ENCODE measurements at places on chromosomes 1 and 21. TPM values are rescaled to one million over a fixed set of nuclear protein-coding genes. Genes with fewer than 3 reads are reported as not detected.

Gene DMBX1
- not detected for total RNA-seq

Gene AMPD1
- not detected for total RNA-seq

Gene CFAP126
- not detected for total RNA-seq

Gene ATPAF1
- 201 TPM for total RNA-seq

Gene CLEC20A
- not detected for total RNA-seq

Gene BTBD19
- total RNA-seq = 5.6 TPM

Gene NFIA
- 81.3 TPM for total RNA-seq

- DNase-seq = no peak
Observed at GRCh38 chr1:67683316-67683715, 1.7 kb upstream of the GADD45A start.

DNA sequence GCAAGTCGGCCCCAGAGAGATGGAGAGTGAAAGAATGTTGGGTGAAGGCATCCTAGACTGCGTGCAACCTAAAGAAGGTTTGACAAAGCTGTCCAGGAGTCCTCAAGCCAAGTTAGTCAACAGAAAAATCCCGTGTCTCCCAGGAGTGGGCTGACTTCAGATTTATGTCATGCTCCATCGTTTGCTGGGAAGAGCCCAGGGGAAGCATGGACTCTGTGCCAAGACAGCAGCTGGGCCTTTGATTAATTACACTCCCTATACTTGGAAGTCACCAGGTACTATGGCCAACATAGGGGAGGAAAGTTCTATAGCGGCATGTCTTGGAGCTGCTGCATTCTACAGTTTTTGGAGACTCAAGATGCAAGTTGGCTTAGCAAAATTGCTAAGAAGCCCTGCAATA, 247.4 kb downstream of the KAZN start:
- DNase-seq = no peak

GRCh38 chr21:24223624-24224023, 1383.7 kb downstream of the MRPL39 start:
- no peak for DNase-seq

GRCh38 chr1:19496527-19496874, 11.2 kb upstream of the CAPZB start:
- DNase-seq = no peak

GRCh38 chr1:172469717-172470116, 25.8 kb upstream of the PIGC start:
- no peak for DNase-seq

DNA sequence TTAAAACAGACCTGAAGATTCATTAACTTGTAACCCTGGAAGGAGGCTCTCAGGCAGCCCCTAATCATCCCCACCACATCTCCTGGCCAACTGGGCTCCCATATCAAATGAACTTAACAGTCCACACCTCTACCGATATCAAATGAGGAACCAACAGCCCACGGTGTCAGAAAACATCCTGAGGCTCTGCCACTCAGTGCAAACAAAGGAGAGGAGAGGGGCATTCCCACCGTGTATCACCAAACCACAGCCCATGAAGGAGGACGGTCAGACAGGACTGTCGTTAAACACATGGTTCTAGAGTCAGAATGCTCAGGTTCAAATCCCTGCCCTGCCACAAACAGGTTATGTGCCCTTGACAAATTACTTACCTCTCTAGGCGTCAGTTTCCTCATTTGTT, 52.5 kb downstream of the ERI3 start:
- no peak for DNase-seq

GRCh38 chr21:46095083-46095719, 2.7 kb upstream of the COL6A2 start:
- DNase-seq = peak; percentile 59

DNA sequence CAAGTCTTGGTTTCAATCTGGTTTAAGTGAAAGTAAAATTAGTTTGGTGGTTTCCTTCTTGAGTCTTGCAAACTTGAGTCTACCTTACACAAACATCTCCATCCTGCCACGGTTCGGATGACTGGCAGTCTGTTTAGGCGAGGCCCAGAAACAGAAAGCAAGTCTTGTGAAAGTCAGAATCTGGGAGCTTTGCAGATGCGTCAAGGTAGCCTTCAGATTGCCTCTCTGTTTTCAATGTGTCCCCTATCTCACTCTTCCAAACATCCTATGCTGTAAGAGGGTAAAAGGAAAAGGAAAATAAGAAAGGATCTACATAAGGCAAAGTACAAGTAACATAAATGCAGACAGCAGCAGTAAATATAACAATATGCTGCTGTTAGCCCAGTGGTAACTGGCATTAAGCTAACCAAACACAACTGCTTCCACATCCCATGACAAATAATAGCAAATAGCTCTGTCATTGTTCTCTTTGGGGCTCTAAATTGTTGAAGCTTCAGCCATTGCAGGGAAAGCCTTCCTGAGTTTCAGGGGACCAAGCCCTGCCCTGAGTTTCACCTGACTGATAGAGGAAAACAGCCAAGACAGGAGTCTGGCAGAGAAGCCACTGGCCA, 26.2 kb upstream of the C1orf105 start:
- no peak for DNase-seq

- DNase-seq = no peak
Observed at GRCh38 chr1:119133987-119134386, 6.5 kb downstream of the WARS2 start.

Data from right atrium auricular region (tissue), 2 donors.